ENCODE measurements at places on chromosomes 5 and 9. TPM values are rescaled to one million over a fixed set of nuclear protein-coding genes. Genes with fewer than 3 reads are reported as not detected.

ARHGEF39 gene
- 12.4 TPM for total RNA-seq

SLC36A2 gene
- not detected for total RNA-seq

RHOBTB3 gene
- 0.54 TPM for total RNA-seq

TMEM174 gene
- total RNA-seq = not detected

TXNDC8 gene
- not detected for total RNA-seq

SYK gene
- not detected for total RNA-seq

CDH10 gene
- not detected for total RNA-seq

FOXD4L5 gene
- not detected for total RNA-seq

HSPB3 gene
- not detected for total RNA-seq

TEK gene
- total RNA-seq = not detected

MARVELD2 gene
- total RNA-seq = not detected

IL13 gene
- total RNA-seq = not detected

CCDC192 gene
- total RNA-seq = not detected

PCDHA7 gene
- total RNA-seq = 0.43 TPM

SRD5A1 gene
- total RNA-seq = 40.9 TPM

FUT7 gene
- total RNA-seq = not detected

PHPT1 gene
- 226 TPM for total RNA-seq

MAN2A1 gene
- 22.0 TPM for total RNA-seq

TICAM2 gene
- total RNA-seq = not detected

DNAI1 gene
- not detected for total RNA-seq

POU5F2 gene
- total RNA-seq = 0.49 TPM

IFNA5 gene
- not detected for total RNA-seq

OR13F1 gene
- total RNA-seq = not detected

SLC34A1 gene
- total RNA-seq = not detected

FBXO4 gene
- 9.8 TPM for total RNA-seq

GRIN1 gene
- total RNA-seq = not detected

HTR4 gene
- not detected for total RNA-seq

Measured in G401 (cell line).